Stimulated activated CD4-positive, alpha-beta T cell treated with anti-CD3 and anti-CD28 coated beads, Interleukin-15, amount 100 ng/mL, for 1 hour (primary cell): ENCODE measurements at places on chromosomes 16 and 17.

GRCh38 chr16:67111951-67112444, 2.3 kb downstream of the PHAF1 start:
- no peak for DNase-seq

DNA sequence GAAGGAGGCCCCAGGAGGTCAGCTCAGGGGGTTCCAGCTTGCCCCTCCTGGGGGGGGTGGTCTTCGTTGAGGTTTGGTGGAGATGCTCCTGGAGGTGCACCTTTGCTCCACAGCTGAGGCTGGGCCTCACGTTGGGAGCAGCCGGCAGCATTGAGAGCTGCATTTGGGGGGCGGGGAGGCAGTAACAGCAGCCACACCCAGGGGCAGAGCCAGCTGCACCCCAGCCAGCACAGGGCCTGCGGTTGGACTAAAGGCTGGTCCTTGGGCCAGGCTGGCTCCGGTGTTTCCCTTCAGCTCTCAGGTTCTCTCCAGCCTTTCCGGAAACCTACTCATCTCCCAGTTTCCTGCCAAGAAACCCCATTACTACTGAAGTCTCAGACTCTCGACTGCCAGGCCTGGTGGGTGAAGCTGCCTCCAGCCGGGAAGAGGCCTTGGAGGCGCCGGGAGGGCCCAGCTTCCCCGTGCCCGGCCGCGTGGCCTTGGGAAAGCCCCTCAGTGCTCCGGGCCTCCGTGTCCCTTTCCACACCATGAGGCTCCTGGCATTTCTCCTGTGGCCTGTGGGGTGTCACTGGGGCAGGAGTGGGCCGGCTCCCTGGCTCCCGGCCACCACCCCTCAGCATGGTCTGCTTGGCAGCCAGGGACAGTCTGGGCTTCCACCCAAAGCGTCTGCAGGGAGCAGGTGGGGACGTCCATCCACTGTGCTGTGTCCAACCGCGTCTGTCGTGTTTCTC, 14.0 kb upstream of the BAIAP2 start:
- DNase-seq = no peak

DNA sequence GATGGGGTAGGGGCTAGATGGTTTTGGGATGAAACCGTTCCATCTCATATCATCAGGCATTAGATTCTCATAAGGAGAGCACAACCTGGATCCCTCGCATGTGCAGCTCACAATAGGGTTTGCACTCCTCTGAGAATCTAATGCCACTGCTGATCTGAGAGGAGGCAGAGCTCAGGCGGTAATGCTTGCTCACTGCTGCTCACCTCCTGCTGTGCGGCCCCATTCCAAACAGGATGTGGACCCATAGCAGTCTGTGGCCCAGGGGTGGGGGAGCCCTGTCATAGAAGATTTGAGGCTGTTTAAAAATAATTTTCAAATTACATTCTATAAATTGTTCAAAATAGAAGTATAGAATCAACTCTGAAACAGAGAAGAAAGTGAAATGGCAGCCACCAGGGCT, 50.8 kb downstream of the PHKB start:
- DNase-seq = no peak

- no peak for DNase-seq
These were observed 20.3 kb upstream of the HOXB9 start for GRCh38 chr17:48646183-48647102.

DNA sequence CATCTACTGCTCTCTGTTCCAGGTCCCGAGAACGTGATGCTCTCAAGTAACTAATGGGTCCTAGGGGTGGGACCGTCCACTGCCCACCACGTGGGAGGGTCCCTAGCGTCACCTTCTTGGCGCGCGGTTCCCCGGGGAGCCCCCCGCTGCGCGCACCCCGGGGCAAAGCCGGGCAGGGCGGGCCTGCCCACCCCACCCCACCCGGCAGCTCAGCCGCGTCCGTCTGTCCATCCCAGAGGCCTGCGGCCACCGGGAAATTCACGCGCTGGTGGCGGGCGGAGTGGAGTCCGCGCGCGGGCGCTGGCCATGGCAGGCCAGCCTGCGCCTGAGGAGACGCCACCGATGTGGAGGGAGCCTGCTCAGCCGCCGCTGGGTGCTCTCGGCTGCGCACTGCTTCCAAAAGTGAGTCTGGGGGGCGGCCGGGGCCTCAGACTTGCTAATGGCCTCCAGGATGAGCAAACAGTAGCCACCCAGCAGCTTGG, 494 bp downstream of the PRSS41 start:
- DNase-seq = no peak

- no peak for DNase-seq
These were observed 21.2 kb upstream of the SP6 start for GRCh38 chr17:47872019-47872650.

DNA sequence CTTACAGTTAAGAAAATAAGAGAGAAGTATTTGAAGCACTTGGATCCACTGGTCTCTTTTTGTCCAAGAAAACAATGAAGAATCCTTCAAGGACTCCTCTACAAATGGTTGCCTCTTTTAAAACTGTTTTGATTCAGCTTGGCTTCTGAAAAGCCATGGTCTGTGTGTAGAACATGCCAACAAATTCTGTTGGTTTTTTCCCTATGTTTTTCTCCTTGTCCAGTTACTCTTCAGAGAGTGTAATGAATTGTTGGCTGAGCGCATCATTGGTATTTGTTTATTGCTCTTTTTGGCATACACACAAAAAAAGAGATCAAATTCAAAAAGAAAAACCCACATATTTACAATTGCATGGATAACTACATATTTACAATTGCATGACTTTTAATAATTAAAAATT, at the start of gene ABCA10:
ABCA10 (minus strand) TSS at position 249 of the 400 bp plus-strand sequence. CDS start 3,466 bp downstream, outside the sequence.
- DNase-seq = no peak

DNA sequence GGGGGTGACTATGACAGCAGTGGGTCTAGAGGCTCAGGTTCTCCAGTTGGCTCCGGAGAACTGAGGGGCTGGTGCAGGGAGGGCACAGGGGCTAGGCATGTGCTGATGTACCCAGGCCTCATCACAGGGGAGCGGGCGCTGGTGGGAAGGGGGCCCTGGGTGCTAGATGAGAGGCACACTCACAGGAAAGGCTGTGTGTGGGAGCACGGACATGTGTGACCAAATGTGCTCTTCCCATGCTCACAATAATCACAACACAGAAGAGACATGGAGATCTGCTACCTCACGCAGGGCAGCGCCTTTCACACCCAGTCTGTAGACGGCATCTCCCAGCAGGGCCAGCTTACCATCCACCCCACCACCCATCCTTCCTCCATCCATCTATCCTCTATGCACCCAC, 17.4 kb upstream of the RASD1 start:
- no peak for DNase-seq
